Stimulated activated CD8-positive, alpha-beta memory T cell treated with anti-CD3 and anti-CD28 coated beads, Interleukin-7, amount 100 ng/mL, for 24 hours (primary cell): ENCODE measurements at places on chromosomes 2 and 18.

- DNase-seq, result no peak
Measured at GRCh38 chr2:113157897-113158753, 15.6 kb upstream of the PSD4 start.

- no peak for DNase-seq
Measured at GRCh38 chr2:59806486-59806885, 747.0 kb downstream of the BCL11A start.

- DNase-seq, result no peak
Measured at GRCh38 chr2:148108385-148108784, 87.5 kb downstream of the MBD5 start.

GRCh38 chr2:85796341-85797262 is 42.8 kb downstream of the ATOH8 start:
- no peak for DNase-seq

GRCh38 chr2:134074619-134075018 is 179.3 kb upstream of the MGAT5 start:
- DNase-seq, result no peak

- no peak for DNase-seq
Measured at GRCh38 chr2:98461498-98462049, 16.9 kb downstream of the INPP4A start.

DNA sequence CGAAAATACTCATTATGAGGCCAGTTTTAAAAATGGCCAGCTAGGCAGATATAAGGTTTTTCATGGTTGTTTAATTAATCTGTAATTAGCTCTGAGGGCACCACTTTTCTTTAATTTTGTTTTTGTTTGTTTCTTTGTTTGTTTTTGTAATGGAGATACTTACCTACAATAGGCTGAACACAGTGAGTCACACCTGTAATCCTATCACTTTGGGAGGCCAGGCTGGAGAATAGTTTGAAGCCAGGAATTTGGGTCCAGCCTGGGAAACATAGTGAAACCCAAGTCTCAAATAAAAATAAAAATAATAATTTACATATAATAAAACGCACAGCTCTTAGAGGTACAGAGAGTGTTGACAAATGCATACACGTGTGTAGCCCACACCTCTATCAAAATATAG is 56.8 kb upstream of the MSH2 start:
- no peak for DNase-seq

GRCh38 chr2:230914886-230915285 is 10.2 kb downstream of the GPR55 start:
- no peak for DNase-seq

DNA sequence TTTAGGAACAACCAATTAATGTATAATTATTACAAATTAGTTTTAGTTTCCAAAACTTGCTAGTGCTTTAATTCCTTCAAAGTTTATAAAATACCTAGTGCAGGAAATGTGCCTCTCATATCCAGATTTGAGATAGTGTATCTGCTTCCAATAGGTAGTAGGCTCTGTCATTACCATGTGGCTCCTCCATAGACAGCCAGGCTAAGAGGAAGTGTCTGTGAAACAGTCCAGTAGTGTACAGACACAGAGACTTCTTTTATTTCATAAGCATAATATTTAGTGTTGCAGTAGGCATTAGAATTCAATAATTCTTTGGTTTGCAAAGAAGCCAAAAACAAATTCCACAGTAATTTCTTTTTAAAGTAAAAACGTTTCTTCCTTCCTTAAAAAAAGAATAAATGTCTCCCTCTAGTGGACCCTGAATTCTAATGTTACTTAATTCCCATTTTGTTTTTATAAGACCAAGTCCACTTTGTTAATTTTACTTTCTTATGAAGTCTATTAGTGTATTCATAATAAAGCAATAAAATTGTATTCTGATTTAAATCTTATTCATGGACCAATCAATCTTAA is 101.2 kb downstream of the NEB start:
- DNase-seq, result no peak

- DNase-seq, result no peak
Measured at GRCh38 chr18:55280503-55280902, 307.5 kb downstream of the TCF4 start.

DNA sequence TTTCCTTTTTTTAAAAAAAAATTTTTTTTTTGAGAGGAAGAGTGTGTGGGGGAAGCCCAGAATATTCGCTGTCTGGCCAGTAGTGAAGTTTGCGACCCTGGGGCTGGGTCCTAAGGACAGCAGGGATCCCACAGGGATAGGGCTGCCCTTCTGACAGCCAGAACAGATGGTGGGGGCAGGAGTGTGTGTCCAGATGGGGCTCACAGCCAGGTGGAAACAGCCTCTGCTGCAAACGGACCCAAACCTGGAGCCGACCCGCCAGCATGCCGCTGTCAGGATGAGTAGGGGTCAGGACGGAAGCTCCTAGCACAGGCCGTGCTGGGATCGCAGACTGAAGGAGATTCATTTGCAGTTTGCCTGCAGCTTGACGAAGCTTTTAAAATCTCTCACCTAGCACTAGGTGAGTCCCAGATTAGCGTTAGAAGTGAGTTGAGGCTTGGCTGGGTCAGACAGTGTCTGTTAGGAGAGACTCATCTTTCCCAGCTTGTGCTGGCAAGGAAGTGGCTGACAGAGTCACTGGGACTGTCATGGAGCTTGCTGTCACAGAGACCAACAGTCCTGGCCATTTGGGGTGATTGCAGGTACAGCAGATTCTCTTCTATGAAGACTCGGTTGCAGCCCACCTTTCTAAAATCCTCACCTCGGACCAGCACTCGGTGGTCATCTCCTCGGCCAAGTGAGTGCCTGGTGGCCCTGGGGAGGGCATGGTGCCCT is 93.4 kb downstream of the DGKD start:
- no peak for DNase-seq

DNA sequence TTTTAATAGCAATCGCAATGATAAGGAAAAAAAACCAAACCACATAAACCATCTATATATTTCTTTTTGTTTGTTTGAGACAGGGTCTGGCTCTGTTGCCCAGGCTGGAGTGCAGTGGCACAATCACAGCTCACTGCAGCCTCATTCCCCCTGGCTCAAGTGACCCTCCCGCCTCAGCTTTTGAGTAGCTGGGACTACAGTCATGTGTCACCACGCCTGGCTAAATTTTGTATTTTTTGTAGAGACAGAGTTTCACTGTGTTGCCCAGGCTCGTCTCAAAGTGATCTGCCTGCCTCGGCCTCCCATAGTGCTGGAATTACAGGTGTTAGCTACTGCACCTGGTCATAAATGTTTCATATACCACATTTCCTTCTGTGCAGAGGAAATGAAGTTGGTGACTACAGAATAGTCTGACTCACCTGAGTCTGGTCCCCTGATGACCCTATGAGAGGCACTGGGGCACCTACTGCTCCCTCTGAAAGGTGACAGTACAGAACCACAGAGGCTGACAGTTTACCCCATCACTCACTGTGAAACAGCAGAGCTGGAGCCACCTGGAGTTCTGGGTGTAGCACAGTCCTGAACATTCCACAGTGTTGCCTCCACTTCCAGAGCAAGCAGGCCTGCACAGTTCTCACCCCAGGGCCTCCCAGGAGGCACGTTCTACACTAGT is 183.7 kb upstream of the PXDN start:
- no peak for DNase-seq

DNA sequence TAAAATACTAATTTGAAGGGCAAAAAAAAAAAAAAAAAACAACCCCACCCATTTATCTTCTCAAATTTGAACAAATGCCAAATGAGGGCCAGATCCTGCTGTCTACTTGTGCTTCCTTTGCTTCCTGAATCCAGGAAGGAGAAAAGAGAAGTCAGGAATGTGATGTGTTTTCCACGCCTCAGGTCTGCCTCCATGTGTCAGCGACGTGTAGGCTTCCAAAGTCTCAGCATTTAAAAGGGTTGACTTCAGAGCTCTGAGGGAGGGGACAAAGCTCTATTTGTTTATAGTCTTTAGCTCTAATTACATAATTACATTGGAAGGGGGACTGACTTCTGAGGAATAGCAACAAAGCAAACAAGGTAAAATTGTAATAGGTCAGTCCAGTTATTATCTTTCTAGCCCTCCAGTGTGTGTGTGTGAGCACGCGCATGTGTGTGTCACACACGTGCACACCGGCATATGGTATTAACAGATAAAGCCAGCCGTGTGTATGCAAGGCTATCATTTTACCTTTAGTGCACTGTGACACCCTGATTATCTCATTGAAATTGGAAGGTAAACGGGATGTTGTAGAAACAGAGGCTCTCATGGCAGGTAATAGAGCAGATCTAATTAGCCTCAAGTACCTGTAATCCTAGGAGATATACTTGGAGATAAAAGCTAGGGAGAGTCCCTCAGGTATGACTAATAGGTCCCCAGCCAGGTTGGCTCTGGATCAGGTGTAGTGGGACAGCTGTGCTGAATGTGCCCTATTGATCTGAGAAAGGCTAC is 911.4 kb upstream of the ZEB2 start:
- DNase-seq, result no peak
